Mesendoderm (in vitro differentiated cells): ENCODE measurements at places on chromosomes 7 and 10.

DNA sequence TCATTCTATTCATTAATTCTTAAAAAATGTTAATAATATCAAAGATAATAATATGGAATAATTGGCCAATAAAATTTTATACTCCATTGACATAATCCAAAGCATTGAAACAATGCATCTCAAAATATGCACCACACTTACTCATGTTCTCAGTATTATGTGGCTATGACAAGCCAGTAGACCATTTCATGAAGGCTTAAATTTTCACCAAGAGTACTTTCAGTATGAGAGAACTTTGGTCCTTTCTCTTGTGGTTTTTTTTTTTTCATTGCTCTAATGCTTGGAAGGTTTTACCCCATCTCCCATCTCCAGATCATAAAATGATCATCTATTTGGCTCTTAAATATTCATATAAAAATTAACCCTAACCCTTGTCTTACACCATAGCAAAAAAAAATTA, 45.5 kb upstream of the TMEM140 start:
- DNase-seq, result no peak

GRCh38 chr7:54541669-54542625, at the start of gene VSTM2A:
Gene VSTM2A (plus strand): TSS chr7:54542375. CDS start chr7:54542731, 356 bp downstream.
- DNase-seq, result peak; percentile 79

GRCh38 chr7:68043546-68043945, 1046.9 kb downstream of the TYW1 start:
- no peak for DNase-seq

DNA sequence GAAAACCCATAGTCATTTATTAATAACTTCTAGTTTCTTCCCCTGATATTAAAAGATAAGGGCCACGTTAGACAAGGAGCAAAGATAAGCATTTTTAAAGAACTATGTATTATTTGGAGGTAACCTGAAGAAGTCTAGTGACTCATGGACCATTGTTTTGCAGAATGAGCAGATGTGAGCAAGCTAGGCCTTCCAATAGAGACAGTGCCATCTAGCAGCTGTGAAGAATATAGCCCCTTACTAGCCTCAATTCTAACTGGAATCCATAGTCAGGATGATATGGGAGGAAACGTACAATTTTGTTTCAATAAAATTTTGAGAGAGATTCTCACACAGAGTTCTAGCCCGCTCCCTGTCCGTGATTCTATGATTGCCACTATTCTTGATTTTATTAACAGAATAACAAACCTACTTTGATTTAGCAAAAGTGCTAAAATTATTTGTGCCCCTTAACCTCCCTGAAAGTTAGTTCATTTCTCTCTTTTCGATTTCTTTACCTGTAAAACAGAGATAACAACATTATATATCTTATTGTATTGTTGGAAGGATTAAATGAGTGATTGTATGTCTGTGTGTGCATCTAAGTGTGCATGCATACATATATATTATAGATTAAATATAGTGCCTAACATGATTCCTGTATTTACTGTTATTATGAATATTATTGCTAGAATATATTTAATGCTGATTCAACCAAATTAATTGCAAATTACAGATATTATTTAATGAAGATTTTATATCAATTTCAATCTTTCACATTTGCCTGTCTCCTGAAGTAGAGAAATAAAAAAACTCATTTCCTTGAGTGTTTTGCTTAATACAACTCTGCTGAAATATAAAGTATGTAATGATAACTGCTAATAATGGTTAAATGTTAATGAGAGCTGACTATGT, 22.7 kb downstream of the FAM237B start:
- peak; percentile 70 for DNase-seq

DNA sequence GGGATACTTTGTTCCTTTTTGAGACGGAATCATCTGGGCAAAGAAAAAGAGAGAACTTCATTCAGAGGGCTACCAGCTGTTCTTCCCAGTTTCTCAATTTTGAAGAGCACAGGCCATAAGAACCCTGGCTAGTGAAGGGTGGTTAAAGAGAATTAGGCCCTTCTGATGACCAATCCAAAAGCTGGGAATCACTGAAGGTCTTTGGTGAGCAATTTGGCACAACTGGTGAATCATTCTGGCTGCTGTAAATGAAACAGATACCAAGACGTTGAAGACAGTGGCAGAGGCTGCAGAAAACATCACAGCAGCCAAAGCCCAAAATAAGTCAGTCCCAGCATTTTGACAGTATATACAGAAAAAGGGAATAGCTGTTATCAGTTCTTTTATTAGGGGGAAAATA, 5.1 kb downstream of the RAPGEF5 start:
- DNase-seq, result no peak

DNA sequence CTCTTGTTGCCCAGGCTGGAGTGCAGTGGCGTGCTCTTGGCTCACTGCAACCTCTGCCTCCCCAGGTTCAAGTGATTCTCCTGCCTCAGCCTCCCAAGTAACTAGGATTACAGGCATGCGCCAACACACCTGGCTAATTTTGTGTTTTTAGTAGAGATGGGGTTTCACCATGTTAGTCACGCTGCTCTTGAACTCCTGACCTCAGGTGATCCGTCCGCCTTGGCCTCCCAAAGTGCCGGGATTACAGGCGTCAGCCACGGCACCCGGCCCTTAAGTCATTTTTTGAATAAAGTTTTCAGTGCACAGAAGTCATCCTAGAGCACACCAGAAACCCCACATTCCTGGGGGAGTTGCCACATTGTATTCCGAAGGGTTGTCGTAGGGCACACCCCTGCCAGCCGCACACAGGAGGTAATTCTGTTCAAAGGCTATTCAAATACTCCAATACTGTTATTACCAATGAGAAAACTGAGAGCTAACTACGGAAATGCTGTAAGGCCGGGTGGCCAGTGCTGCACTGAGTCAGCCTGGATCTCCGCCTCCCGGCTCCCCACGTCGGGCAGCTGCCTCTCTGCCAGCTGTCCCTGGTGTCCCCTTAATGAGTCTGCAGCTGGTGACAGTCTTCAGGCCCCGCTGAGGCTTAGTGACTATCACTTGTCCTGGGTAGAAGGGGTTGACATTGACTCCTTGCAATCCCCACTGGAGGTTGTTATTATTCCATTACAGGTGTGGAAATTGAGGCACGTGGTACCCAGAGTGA, 8.6 kb upstream of the RFC2 start:
- no peak for DNase-seq

DNA sequence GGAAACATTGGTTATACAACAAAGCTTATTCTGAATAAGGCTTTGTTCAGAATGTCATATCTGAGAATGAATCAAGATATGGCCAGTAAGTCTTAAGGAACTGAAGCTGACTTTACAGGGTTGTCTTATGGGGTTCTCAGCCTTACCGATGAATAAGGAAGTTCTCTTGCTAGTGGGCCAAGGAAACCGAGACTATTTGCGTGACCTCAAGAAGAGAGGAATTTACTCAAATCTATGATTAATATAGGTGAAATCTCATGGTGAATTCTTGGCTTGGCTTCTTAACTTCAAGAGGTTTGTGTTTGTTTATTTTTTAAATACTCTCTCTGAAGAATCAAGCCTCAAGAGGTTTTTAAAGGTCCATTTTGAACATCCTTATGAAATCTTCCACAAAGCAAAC, 4.7 kb upstream of the MRLN start:
- DNase-seq, result no peak

GRCh38 chr7:112006071-112006470, 200.1 kb downstream of the DOCK4 start:
- DNase-seq, result no peak

GRCh38 chr7:50793947-50794570, 11.4 kb upstream of the GRB10 start:
- DNase-seq, result peak; percentile 55

DNA sequence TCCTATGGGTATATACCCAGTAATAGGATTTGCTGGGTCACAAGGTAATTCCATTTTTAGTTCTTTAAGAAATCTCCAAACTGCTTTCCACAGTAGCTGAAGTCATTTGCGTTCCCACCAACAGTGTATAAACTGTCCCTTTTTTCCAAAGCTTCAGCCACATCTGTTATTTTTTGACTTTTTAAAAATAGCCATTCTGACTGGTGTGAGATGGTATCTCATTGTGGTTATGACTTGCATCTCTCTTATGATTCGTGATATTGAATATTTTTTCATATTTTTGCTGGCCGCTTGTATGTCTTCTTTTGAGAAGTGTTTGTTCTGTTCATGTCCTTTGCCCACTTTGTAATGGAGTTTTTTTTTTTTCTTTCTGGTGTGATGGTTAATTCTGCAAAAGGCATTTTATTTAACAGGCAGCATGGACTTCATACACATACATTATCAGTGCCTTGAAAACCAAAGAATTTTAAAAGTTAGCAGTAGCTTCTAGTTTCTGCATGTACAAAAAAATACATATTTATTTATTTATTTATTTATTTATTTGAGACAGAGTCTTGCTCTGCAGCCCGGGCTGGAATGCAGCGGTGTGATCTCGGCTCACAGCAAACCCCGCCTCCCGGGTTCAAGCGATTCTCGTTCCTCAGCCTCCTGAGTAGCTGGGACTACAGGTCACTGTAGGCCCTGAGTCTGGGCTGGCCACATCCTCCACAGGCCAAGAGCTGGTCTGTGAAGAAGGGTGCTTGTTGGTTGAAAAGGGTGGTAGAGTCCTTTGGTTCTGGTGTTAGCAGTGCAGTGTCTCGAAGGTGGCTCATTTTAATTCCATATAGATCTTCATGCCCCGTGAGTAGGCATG, 32.3 kb downstream of the AGR3 start:
- no peak for DNase-seq

DNA sequence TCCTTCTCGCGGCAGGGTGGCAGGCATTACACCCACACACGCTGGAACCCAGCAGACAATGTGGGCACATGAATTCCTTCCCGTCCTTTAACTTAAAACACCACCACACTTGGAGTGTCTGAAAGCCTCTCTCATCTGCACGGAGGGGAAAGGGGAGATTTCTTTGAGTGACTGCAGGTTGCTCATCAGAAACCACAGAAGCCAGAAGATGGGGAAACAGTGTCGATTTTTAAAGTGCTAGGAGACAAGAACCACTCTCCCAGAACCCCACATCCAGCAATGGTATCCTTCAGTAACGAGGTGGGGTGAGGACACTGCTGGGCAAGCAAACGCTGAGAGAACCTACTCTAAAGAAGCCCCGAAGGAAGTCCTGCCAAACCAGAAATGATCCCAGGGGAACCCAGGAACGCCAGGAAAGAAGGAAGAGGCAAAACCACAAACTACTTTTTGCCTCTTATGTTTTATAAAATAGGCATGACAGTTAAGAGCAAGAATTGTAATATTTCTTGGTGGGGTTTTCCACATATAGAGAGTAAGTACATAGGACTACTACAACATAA, 254.3 kb downstream of the ELFN1 start:
- DNase-seq, result no peak

GRCh38 chr10:132135053-132135872, 51.5 kb upstream of the DPYSL4 start:
- peak; percentile 20 for DNase-seq

- DNase-seq, result no peak
These were observed 40.4 kb downstream of the CALML3 start for GRCh38 chr10:5565205-5565545.
